Stimulated activated CD8-positive, alpha-beta memory T cell treated with anti-CD3 and anti-CD28 coated beads, Interleukin-15, amount 100 ng/mL, for 24 hours (primary cell): ENCODE measurements at places on chromosomes 16 and 17.

- no peak for DNase-seq
These were observed 41.4 kb upstream of the MMP2 start for GRCh38 chr16:55437625-55438024.

DNA sequence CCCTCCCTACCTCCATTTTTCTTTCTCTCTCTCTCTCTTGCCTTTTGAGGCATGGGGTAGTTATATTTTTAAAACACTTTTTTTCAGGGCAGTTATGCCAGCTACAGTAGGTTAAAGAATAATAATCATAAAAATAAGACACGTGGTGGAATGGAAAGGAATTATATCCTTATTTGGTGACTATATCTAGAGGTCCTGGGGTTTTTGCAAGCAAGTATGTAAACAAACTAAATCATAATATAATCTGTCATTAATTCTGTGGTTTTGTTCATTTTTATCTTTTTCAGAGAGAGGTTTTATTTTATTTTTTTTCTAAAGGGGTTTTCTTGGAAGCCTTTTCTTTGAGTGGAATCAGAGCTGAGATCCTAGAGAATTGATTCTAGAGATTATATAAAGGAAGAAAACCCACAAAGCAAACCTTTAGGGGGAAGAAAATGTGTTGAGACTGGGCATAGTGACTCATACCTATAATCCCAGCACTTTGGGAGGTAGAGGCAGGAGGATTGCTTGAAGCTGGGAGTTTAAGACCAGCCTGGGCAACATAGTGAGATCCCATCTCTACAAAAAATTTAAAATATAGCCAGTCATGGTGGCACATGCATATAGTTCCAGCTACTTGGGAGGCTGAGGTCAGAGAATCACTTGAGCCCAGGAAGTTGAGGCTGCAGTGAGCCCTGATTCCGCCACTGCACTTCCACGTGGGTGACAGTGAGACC is 53.2 kb downstream of the NQO1 start:
- DNase-seq, result no peak

DNA sequence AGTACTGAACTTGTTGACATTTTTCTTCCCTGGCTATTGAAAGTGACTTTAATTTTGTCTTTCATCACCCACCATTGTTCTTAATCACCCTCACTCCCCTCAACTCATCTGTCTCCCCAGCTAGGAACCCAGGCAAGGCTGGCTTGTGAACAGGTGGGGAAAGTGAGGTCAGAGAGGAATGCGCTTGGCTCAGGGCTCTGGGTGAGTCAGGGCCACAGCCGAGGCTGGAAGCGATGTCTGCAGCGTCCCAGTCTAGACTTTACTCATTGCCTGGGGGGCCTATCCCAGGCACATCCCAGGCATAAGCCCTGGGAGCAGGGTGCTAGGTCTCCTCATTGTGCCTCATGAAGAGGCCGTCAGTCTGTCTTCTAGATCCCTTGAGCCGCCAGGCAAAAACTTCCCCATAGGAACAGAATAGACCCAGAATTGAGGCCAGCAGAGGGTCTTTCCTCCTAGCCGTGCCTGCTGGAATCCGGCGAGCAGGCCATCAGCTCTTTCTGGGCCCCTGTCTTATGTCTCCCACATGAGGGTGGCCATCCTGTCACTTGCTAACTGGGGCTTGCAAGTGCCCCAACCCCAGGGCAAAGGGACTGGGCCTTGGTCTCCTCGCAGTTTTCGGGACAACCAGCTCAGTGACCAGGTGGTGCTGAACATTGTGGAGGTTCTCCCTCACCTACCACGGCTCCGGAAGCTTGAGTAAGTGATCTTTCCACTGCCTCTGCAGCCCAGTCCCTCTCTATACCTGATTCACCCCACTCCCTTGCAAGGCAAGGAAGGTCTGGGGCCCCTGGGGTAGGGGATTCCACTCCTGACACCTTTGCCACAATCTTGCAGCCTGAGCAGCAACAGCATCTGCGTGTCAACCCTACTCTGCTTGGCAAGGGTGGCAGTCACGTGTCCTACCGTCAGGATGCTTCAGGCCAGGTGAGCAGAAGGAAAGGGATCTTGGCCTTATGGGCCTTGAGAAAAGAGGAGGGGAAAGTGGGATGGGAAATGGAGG is 40.1 kb downstream of the NLRC5 start:
- DNase-seq, result no peak

GRCh38 chr17:72031219-72031884 is 89.5 kb upstream of the SOX9 start:
- DNase-seq, result no peak

GRCh38 chr17:79667121-79667715 is 56.4 kb upstream of the RBFOX3 start:
- DNase-seq, result no peak

- no peak for DNase-seq
These were observed 213.9 kb downstream of the MRTFB start for GRCh38 chr16:14284930-14285512.

- DNase-seq, result no peak
These were observed 4.5 kb downstream of the ARHGDIA start for GRCh38 chr17:81866440-81867169.

DNA sequence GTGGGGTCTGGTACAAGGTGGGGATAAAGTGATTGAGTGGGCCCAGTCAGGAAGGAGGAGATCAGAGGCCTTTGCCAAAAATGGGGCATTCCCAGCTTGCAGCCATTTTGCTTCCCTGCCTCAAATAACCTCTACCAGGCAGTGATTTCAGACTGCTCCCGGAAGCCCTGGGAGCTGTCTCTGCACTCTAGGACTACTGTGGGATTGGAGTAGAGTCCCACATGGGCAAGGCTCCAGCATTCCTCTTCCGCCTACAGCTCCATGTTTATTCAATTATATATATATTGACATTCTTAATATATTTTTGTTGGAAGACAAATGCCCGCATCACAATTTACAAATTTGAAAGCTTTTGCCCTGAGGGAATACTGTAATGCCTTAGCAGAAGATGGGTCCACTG is 13.5 kb downstream of the SUPT6H start:
- DNase-seq, result no peak

DNA sequence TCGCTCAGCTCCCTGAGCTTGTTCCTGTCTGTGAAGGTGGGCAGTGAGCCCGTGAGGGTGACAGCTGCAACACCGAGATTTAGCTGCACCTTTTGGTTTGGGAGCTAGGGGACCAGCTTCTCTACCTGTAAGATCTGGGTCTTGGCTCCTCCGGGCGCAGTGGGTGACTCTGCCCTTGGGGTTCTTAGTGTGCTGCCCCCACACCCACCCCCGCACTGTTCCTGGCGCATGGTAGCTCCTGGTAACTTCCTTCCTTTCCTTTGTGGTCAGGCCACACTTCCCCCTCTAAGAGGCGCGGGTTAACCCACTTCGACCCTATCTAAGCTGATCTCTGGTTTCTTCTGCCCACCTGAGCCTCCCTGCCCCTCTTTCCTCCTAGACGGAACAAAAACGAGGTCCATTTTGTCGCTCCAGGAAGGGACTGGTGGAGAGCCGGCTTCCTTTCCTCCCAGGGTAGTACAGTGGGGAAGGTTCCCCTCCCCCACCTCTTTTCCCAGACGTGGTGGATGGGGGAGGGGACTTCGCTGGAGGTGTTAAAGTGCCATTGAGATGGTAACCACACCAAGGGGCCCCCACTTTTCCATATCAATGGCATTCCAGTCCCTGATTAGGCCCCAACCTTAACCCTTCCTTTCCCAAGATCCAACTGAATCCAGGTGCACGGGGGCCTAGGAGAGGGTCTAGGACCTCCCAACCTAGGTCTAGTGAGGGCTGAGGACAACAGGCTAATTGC is 4.6 kb upstream of the CLDN9 start:
- DNase-seq, result no peak

- no peak for DNase-seq
These were observed 77.8 kb upstream of the HS3ST4 start for GRCh38 chr16:25613931-25614330.

DNA sequence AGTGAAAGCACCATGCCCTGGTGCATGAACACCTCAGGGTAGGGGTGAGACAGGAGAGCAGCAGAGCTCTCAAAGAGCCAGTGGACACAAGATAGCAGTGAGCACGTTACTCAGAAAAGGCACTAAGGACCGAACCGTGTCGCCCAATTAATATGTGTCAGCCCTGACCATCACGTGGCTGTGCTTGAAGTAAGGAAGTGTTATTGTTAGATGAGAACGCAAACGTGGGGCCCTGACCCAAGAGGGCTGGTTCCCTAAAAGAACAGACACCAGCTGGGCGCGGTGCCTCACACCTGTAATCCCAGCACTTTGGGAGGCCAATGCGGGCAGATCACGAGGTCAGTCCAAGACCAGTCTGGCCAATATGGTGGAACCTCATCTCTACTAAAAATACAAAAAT is 16.3 kb downstream of the AXIN1 start:
- no peak for DNase-seq

- DNase-seq, result no peak
These were observed 8.6 kb downstream of the MAP2K3 start for GRCh38 chr17:21292867-21293830.

DNA sequence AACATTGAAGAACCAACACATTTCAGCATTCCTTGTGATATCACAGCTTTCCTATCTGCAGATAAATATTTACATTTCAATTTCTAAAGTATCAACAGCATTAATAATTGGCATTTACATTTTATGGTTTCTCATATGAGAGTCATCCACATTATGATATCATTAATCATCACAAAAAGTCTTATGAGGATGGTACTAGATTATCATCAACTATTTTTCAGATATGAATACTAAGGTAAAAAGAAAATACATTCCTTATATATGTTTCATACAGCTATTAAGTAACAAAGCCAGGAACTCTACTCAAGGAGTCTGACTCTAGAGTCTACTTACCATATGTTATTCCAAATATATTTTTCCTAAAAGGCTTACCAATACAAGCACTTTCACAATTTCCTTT is 40.7 kb downstream of the ABCA5 start:
- DNase-seq, result no peak

GRCh38 chr17:34151102-34151501 is 104.0 kb upstream of the CCL2 start:
- no peak for DNase-seq

GRCh38 chr16:3047387-3047720 is 993 bp downstream of the MMP25 start:
- DNase-seq, result no peak

DNA sequence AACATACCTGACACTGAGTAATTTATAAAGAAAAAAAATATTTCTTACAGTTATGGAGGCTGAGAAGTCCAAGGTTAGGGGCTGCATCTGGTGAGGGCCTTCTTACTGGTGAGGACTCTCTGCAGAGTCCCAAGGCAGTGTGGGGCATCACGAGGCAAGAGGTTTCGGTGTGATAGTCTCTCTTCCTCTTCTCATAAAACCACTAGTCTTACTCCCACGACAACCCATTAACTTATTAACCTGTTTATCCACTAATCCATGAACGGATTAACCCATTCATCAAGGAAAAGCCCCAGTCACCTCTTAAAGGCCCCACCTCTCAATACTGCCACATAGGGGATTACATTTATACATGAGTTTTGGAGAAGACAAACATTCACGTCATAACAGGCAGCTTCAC is 20.1 kb downstream of the CIITA start:
- no peak for DNase-seq

DNA sequence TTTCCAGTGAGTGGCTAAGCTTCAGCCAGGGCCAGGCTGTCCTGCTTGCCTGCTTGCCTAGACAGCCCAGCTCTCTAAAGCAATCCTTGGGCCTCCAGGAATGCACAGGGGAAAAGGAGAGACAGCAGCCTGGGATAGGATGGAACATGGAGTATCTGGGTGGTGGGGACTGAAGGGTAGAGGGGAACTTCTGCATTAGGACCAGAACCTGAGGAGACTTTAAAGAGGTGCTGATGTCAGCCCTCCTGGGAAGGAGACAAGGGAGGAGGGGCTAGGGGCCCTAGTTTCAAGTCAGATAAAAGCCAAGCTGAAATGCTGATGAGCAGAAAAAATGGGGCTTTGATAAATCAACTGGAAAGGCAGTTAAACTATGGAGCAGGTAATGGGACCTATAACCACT is 1.8 kb downstream of the HOXB7 start:
- DNase-seq, result no peak

- no peak for DNase-seq
These were observed 55.1 kb downstream of the SOX9 start for GRCh38 chr17:72175787-72176515.

DNA sequence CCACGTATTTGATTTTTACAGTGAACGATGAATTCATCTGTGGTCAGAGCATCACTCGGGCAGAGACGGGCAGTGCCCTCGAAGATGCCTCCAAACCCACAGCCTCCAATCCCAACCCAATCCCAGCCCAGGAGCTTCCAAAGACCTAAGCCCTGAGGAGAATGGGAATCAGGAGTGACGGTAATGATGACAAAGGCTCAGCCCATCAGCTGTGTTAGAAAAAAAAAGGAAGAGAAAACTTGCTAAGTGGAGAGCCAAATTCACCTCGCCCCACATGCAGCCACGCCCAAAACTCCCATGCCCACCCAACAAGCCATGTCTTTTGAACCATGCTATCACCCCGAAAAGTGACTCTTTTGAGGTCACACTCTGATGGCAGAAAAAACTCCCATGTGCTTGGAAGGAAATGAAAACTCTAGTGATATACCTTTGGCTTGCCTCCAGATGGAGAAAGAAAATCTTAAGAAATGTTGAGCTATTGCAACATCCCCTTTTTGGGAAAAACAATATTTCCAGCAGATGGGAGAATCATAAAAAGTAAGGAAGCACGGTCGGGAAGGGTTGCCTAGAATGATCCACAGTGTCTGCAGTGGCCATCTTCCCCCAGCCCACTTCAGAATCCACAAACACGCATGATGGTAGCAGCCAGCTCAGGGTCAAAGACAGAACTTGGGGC is 37.7 kb downstream of the XYLT1 start:
- no peak for DNase-seq

DNA sequence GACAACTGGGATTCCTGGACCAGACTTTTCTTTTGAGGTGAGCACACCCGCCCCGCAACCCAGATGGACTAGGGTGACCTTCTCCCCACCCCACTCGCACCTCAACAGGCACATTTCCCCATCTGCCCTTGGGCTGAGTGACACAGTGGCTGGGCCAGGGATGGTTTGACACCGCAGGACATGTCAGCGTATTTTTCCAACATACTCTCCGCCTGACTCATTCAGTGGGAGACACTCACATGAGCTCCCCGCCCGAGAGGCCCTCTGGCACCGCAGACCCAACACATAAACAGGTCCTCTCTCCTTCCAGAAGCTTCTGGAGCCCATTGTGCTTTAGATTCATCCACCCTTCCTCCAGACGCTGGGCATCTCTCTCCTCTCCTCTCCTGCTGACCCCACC is 69.4 kb downstream of the ZDHHC7 start:
- no peak for DNase-seq

- no peak for DNase-seq
These were observed 310.6 kb downstream of the SEC14L1 start for GRCh38 chr17:77451245-77451893.

DNA sequence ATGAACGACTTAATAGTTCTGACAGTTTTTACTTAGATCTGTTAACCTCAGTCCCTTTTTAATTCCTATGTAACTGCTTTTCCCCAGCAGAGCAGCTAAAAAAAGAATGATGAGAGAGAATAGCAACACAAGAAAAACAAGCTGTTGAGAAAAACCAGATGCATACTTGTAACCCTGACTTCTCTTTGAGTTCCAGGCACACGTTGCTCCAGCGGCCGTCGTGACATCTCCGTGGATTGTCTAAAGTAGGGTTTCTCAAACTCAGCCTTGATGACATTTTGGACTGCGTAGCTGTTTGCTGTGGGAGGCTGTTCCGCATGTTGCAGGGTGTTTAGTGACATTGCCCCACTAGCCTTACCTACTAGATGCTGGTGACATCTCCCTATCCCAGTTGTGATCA is 324.0 kb downstream of the SNX29 start:
- no peak for DNase-seq
